ENCODE measurements at places on chromosomes 4 and X.

- no peak for DNase-seq
These were observed 16.9 kb downstream of the SMIM10L2A start for GRCh38 chrX:135438734-135439043.

GRCh38 chr4:3514806-3515501 lies 17.3 kb downstream of the LRPAP1 start:
- DNase-seq: no peak

- DNase-seq: no peak
These were observed 157.8 kb downstream of the RELL1 start for GRCh38 chr4:37528166-37528885.

DNA sequence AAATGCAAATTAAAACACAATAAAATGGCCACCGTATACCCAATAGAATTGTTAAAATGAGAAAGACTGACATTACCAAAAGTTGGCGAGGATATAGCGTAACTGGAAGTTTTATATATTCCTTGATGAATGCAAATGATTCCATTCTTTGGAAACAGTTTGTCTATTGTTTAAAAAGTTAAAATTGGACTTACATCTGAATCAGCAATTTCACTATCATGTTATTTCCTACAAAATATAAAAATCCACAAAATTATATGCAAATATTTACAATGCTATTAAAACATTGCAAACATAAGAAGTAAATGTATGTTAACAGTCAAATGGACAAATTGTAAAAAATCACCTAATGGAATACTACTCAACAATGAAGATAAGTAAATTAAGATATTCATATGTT lies 852.2 kb upstream of the NDST4 start:
- DNase-seq: no peak

GRCh38 chr4:3852711-3853110 lies 86.5 kb downstream of the ADRA2C start:
- no peak for DNase-seq

DNA sequence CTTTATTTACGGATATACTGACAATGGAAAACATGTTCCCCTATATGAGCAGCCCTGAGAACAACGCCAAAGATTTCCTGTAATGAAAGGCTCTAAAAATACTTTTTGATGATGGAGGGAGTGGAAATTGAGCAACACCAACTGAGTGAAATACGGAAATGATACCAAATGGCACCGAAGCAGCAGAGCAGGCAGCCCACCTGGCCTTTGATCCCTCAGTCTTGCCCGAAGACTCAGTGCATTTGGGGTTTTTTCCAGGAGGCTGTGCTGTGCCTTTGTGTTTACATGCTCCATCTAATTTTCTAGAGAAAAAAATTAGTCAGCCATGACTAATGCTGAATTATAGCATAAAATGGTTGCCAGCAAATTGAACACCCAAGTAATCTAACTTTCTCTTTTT lies 169.9 kb upstream of the RBPJ start:
- no peak for DNase-seq

GRCh38 chr4:7190691-7191545 lies 1.4 kb upstream of the SORCS2 start:
- no peak for DNase-seq

DNA sequence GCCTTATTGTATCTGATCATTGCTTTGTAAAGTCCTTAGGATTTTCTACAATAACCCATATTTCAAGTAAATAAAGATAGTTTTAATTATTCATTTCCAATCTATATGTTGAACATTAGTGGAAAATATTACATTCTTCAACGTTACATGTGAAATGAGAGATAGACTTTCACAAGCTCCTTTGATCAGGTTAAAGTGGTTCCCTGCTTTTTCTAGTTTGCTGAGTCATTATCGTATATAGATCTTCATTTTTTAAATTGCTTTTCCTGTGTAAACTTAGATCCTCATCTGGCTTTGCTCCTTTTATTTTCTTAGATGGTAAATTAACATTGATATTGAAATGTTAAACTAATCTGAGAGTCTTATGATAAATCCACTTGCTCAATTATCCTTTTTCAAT lies 599.0 kb downstream of the TRAM1L1 start:
- DNase-seq: no peak

All from stimulated activated CD8-positive, alpha-beta memory T cell treated with anti-CD3 and anti-CD28 coated beads, Interleukin-12 subunit alpha, Interleukin-12 subunit beta, amount 100 ng/mL, for 4 hours (primary cell).